Smooth muscle cell of trachea (primary cell): ENCODE measurements at places on chromosomes 16 and 17. TPM values are rescaled to one million over a fixed set of nuclear protein-coding genes. Genes with fewer than 3 reads are reported as not detected.

CMTM1 gene
- 0.44 and 2.0 TPM in 2 replicates for total RNA-seq

OR2C1 gene
- total RNA-seq = 0.83 TPM in 1 of 2 replicates, not detected in the other

PIRT gene
- total RNA-seq = not detected in 2 replicates

DPEP3 gene
- not detected in 2 replicates for total RNA-seq

OR3A3 gene
- total RNA-seq = not detected in 2 replicates

UBALD2 gene
- 2.2 and 3.1 TPM in 2 replicates for total RNA-seq

ANKFY1 gene
- 49.7 and 60.5 TPM in 2 replicates for total RNA-seq

SGCA gene
- 0.73 and 3.3 TPM in 2 replicates for total RNA-seq

RASD1 gene
- total RNA-seq = 0.58 and 1.2 TPM in 2 replicates

TBC1D3G gene
- not detected in 2 replicates for total RNA-seq

NME1 gene
- total RNA-seq = 56.2 and 212 TPM in 2 replicates
